Lung (tissue), 17 donors: ENCODE measurements at places on chromosomes 2 and 18. TPM values are rescaled to one million over a fixed set of nuclear protein-coding genes. Genes with fewer than 3 reads are reported as not detected.

GRCh38 chr2:7437141-7437540, 519.9 kb downstream of the RNF144A start:
- peak; percentile 49 for DNase-seq
- H3K4me3 ChIP-seq = no peak overlapping the region
- no peaks in the 10 kb centered on the region for H3K4me1 ChIP-seq
- H3K27ac ChIP-seq = no peak overlapping the region
- no peaks in the 10 kb centered on the region for H3K36me3 ChIP-seq

The TBR1 gene
- total RNA-seq = not detected

DNA sequence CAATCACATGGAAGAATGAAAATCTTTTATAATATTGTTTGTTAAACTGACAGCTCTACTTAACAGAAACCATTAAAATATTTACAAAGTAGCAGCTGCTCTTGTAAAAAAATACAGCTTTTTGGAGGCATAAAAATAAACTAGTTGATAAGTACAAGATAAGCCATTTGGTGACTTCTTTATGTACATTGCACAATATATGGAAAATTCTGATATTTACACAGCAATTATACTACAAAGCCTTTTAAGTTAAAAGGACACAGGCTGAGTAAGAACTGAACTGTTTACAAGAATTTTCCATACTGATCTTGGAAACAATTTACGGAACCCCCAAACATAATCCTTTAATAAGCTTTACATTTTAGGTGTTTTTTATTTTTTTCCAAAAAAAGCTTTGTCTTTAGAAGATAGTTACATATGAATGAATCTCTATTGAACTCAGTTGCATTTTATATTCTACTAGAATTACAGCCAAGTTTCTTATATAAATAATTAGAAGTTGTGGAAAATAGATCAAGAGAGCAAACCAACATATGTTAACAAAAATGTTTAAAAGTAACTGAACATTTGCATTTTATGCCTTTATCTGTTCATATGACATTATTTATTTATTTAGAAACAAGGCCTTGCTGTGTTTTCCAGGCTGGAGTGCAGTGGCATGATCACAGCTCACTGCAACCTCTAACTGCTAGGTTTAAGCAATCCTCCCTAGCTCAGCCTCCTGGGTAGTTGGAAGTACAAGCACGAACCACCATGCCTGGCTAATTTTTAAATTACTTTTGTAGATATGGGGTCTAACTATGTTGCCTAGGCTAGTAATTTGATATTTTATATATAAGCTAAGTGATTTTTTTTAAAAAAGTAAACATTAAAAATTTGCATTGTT, 142.5 kb downstream of the OTX1 start:
- H3K27me3 ChIP-seq = no peaks in the 10 kb centered on the region
- H3K36me3 ChIP-seq = no peaks in the 10 kb centered on the region
- H3K4me1 ChIP-seq = no peaks in the 10 kb centered on the region
- no peak overlapping the region for H3K4me3 ChIP-seq

- no peak overlapping the region for H3K4me3 ChIP-seq
- H3K27ac ChIP-seq = no peak overlapping the region
- no peaks in the 10 kb centered on the region for H3K36me3 ChIP-seq
- peaks cover 3% of the 10 kb centered on the region for H3K4me1 ChIP-seq
These were observed 24.0 kb upstream of the COLEC12 start for GRCh38 chr18:524466-524865.

The NOSTRIN gene
- 57.5 TPM for total RNA-seq

The CRYGD gene
- total RNA-seq = not detected

The IL1RL1 gene
- total RNA-seq = 1.5 TPM

GRCh38 chr2:61405813-61406212, 65.1 kb downstream of the USP34 start:
- H3K27me3 ChIP-seq = no peaks in the 10 kb centered on the region
- H3K36me3 ChIP-seq = peaks cover 4% of the 10 kb centered on the region
- no peak overlapping the region for H3K4me3 ChIP-seq
- no peaks in the 10 kb centered on the region for H3K4me1 ChIP-seq
- DNase-seq = no peak
- H3K27ac ChIP-seq = no peak overlapping the region

DNA sequence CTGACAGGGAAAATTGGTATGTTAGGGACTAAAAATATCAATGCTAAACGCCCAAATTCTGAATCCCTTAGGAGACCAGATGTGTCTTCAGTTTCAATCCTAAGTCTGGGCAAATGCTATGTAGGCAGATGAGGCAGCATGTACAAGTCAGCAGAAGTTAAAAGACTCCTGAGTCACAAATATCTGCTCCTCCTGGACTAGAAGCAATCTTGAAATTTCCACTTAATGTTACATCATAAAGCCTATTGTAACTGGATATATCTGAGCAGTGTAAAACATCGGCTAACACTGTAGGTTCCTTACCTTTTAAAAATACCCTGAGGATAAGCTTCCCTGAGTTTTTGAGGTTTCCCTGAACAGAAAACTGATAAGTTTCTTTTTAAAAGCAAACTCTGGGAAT, 1087.6 kb upstream of the PIK3C3 start:
- no peak overlapping the region for H3K27ac ChIP-seq
- no peaks in the 10 kb centered on the region for H3K36me3 ChIP-seq
- no peaks in the 10 kb centered on the region for H3K4me1 ChIP-seq
- no peak for DNase-seq
- H3K27me3 ChIP-seq = no peaks in the 10 kb centered on the region
- no peak overlapping the region for H3K4me3 ChIP-seq

- peaks cover 23% of the 10 kb centered on the region for H3K4me1 ChIP-seq
- no peaks in the 10 kb centered on the region for H3K27me3 ChIP-seq
- peak; percentile 58 for DNase-seq
- no peak overlapping the region for H3K4me3 ChIP-seq
These were observed 95.3 kb downstream of the EVA1A start for GRCh38 chr2:75465317-75465984.

DNA sequence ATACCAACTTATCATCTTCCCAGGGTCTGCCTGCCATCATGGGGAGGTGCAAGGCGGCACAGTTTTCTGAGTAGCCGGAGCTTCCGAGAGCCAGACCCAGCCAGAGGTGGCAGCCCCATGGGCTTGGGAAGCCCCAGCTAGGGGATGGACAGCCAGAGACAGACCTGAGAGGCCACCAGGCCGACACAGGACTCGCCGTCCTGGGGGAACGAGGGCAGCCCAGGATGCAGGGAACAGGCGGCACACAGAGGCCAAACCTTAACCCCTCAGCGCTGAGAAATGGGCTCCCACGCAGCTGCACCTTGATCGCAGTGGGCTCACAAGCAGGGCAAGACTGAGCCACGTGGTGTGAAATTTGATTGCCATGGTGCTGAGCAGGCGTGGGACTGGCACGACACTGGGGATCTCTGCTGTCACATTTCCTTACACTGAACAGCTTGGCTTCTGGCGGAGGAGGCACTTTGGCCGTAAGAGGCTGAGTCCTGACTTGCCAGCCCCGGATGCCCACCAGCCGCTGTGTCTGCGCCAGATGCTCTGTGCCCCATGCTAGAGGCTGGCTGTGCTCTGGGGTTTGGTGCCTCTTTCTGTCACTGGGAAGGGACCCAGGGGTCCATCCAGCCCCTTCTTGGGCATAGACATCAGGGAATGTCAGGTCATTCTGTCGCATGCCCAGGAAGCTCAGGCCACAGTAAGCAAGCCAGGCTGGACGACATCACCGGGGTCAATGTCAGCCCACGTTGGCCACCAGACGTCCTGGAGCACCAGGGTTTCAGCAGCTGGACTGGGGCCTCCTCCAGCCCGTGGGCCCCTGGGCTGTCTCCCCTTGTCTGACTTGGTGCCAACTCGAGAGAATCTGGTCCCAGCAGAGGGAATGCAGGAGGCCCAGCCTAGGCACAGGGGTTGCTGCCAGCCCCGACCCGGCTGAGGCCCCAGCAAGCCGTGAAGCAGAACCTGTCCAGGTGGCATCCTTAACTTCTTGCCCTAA, 312.1 kb upstream of the MYT1L start:
- H3K4me3 ChIP-seq = no peak overlapping the region
- no peak for DNase-seq
- no peaks in the 10 kb centered on the region for H3K4me1 ChIP-seq
- H3K27ac ChIP-seq = no peak overlapping the region
- H3K36me3 ChIP-seq = no peaks in the 10 kb centered on the region
- H3K27me3 ChIP-seq = no peaks in the 10 kb centered on the region

The RPRM gene
- 1.5 TPM for total RNA-seq

The DNER gene
- total RNA-seq = 4.7 TPM

GRCh38 chr2:154437104-154437503, 261.4 kb upstream of the KCNJ3 start:
- H3K27ac ChIP-seq = no peak overlapping the region
- DNase-seq = no peak
- no peaks in the 10 kb centered on the region for H3K27me3 ChIP-seq
- H3K4me1 ChIP-seq = no peaks in the 10 kb centered on the region
- no peaks in the 10 kb centered on the region for H3K36me3 ChIP-seq

DNA sequence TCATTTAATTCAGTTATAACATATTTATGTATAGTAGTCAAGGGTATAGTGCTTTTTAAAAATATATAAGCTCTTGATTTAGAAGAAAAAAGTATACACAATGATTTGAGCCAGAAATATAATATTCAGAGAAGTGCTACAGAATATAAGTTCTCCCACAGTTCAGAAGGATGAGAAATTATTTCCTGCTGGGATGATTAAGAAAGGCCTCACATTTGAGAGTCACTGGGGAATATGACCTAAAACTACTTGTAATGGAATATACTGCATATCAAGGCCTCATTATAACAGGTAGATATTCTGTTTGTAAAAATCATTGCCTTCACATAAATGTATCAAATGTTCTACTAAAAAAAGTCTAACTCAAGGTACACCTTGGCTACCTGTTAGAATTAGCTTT, 203.5 kb downstream of the MBD2 start:
- H3K4me3 ChIP-seq = no peak overlapping the region
- H3K27ac ChIP-seq = no peak overlapping the region
- no peaks in the 10 kb centered on the region for H3K27me3 ChIP-seq

The ZAP70 gene
- 5.1 TPM for total RNA-seq

- H3K4me3 ChIP-seq = no peak overlapping the region
- H3K36me3 ChIP-seq = no peaks in the 10 kb centered on the region
- H3K27ac ChIP-seq = no peak overlapping the region
These were observed 17.4 kb upstream of the DLX2 start for GRCh38 chr2:172120118-172120517.

DNA sequence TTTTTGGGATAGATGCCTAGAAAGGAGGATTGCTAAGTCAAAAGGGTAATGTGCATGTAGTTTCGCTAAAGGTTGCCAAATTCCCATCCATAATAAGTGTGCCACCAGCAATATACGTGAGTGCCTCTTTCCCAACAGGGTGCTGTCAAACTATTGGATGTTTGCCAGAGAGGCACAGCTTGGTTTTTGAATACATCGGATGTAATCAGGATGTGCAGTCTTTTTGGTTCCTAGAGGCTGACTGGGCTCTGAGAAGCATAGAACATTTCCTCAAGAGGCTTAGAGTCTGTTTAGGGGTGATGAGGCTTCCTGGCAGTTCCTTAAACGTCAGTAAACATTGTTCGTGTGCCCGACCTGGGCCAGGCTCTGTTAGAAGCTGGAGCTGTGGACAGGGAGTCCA, 28.0 kb downstream of the AGAP1 start:
- no peak overlapping the region for H3K4me3 ChIP-seq
- H3K27me3 ChIP-seq = no peaks in the 10 kb centered on the region
- H3K36me3 ChIP-seq = no peaks in the 10 kb centered on the region
- peak; percentile 44 for DNase-seq

- H3K4me3 ChIP-seq = no peak overlapping the region
- no peak overlapping the region for H3K27ac ChIP-seq
- no peak for DNase-seq
- no peaks in the 10 kb centered on the region for H3K4me1 ChIP-seq
These were observed 636.9 kb downstream of the PLCL1 start for GRCh38 chr2:198441246-198441645.

GRCh38 chr2:23285091-23285800, 99.7 kb upstream of the KLHL29 start:
- no peak overlapping the region for H3K27ac ChIP-seq
- no peaks in the 10 kb centered on the region for H3K36me3 ChIP-seq
- no peaks in the 10 kb centered on the region for H3K27me3 ChIP-seq
- no peak overlapping the region for H3K4me3 ChIP-seq
- no peak for DNase-seq
- peaks cover 22% of the 10 kb centered on the region for H3K4me1 ChIP-seq

DNA sequence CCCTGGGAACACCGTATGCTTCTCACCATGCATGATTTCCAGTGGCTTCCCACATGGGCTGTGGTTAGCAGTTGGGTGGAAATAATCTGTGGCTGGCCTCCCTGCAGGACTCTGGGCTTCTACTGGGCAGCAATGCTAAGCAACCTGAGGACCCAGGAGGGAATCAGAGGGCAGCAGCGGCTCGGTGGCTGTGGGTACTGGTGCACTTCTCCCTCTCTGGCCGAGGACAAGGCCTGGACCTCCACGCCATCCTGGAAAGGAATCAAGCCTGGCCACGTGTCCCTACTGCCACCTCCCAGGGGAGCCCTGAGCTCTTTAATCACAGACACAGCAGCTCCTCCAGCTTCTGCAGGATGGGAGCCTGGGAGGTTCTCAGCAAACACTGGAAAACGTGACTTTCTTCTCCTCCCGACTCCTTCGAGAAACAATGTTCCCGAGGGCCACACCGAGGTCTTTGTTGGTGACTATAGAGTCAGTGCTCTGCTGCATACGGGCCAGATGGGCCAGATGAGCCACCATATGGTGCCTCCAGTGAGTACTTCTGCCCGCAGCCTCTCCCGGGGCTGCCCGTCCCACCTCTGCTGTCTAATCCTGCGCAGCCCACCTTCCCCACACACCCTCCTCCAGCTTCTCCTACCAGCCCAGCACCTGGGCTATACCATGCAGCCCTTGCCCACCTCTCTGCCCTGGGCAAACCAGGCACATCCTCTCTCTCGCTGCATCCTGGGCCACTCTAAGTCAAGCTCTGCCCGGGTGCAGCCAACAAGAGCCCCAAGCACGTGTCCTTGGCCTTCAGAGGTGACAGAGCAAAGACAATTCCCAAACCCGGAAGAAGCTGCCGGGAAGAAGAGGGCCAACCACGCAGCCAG, 42.8 kb upstream of the OTOS start:
- no peaks in the 10 kb centered on the region for H3K36me3 ChIP-seq
- no peak overlapping the region for H3K27ac ChIP-seq
- H3K4me3 ChIP-seq = no peak overlapping the region
- no peaks in the 10 kb centered on the region for H3K4me1 ChIP-seq

GRCh38 chr18:79750980-79751571, 46.7 kb upstream of the KCNG2 start:
- peaks cover 4% of the 10 kb centered on the region for H3K36me3 ChIP-seq
- no peaks in the 10 kb centered on the region for H3K4me1 ChIP-seq
- no peak overlapping the region for H3K27ac ChIP-seq
- H3K4me3 ChIP-seq = no peak overlapping the region

GRCh38 chr18:34921226-34921625, 120.0 kb upstream of the MAPRE2 start:
- H3K4me1 ChIP-seq = no peaks in the 10 kb centered on the region
- no peak overlapping the region for H3K27ac ChIP-seq
- H3K4me3 ChIP-seq = no peak overlapping the region
- H3K27me3 ChIP-seq = no peaks in the 10 kb centered on the region

- H3K4me1 ChIP-seq = no peaks in the 10 kb centered on the region
- no peak overlapping the region for H3K4me3 ChIP-seq
- DNase-seq = no peak
- H3K27ac ChIP-seq = no peak overlapping the region
These were observed 141.3 kb upstream of the FOSL2 start for GRCh38 chr2:28251337-28251736.

GRCh38 chr2:67716895-67717396, 319.8 kb downstream of the ETAA1 start:
- no peak for DNase-seq
- H3K27me3 ChIP-seq = no peaks in the 10 kb centered on the region
- no peaks in the 10 kb centered on the region for H3K36me3 ChIP-seq
